ENCODE measurements at places on chromosomes 6 and 20.

- DNase-seq, result no peak
These were observed 4.0 kb upstream of the GNRH2 start for GRCh38 chr20:3039426-3039825.

DNA sequence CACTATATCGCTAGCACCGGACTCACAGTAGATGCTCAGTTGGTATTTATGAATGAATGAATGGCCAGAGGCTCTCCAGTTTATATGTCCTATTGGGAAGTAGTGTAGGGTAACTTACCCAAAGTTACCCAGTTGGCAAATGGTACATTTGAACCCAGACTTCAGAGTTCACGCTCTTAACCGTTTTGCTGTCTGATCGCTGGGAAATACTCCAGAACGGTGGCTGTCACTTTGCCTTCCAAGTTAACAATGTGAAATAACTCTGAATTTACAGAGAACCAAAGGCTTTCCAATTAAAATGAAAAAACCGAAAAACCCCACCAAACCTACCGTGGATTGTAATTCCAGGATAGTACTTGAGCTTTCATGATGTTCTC, 1.6 kb downstream of the VAPB start:
- DNase-seq, result no peak

GRCh38 chr6:164507206-164507940, 802.0 kb downstream of the C6orf118 start:
- DNase-seq, result no peak

DNA sequence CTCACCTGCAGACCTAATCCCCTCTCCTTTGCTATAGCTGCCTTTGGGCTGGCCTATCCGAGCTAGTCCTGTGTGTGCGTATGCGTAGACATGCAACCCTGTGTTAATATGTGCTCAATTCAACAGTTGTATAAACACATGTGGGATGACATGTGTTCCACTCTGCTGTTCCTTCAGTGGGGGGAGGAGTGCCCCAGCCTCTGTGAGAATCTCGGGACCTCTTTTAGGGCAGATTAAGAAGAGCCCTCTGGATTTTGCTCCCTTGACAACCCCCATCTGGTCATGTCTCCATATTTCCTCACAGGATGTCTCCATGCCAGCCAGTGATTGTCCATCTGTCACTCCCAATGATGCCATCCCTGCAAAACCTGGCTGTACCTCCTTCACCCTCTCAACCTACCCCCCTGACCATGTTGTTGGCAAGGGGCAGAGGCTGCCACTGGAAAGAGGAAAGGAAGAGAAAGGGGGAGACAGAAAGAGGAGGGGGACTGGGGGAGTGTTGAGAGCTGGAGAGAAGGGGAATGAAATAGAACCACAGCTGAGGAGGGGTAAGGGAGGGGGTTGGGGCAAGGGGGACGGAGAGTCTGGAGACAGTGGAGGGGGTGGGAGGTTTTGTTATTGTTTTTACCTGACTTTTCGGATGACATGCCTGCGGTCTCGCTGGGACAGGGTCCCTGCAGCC, 417 bp downstream of the PRRT1 start:
- no peak for DNase-seq

DNA sequence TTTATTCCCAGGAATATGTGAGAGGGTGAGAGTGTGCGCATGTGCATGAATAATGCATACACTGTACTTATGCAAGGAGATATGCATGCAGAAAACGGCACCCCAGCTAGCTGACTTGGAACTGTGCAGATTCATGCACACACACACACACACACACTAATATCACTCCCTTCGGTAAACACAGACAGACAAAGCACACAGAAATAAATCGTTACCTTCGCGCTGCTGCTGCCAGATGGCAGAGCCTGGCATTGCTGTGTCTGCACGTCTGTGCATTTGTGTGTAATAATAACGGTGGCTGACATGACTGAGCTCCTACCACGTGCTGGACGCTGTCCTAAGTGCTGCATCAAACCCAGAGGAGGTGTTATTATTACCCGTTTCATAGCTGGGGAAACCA, 36.8 kb downstream of the PREX1 start:
- no peak for DNase-seq

- DNase-seq, result no peak
These were observed 81.7 kb downstream of the THBS2 start for GRCh38 chr6:169171951-169172350.

DNA sequence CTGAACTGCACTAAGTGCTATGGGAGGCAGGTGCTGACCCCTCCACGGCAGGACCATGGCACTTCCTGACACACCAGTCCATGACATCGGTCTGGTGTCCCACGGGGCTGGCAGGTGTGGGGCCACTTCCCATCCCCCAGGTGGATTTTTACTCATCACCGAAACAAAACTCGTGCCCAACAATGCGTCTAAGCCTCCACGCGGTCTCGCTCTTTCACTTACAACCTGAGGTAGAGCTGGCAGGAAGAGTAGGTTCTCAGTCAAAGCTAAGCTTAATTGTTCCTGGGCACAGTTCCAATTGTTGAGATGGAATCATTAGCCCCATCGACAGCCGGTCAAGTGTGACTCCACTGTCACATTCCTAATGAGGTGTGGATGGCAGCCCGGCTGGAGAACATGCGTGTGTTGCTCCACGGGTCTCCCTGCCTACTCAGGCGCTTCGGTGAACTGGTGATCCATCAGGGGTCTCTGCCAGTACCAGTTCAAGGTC, 125.7 kb downstream of the SLC23A2 start:
- DNase-seq, result peak; percentile 14

- DNase-seq, result no peak
These were observed 30.6 kb downstream of the ARID1B start for GRCh38 chr6:156807795-156808194.

- no peak for DNase-seq
These were observed 171.3 kb upstream of the SSTR4 start for GRCh38 chr20:22863826-22864225.
